ENCODE measurements at places on chromosomes 3 and 15.

GRCh38 chr3:160154033-160154432 is 71.2 kb upstream of the C3orf80 start:
- peak; percentile 74 for DNase-seq

DNA sequence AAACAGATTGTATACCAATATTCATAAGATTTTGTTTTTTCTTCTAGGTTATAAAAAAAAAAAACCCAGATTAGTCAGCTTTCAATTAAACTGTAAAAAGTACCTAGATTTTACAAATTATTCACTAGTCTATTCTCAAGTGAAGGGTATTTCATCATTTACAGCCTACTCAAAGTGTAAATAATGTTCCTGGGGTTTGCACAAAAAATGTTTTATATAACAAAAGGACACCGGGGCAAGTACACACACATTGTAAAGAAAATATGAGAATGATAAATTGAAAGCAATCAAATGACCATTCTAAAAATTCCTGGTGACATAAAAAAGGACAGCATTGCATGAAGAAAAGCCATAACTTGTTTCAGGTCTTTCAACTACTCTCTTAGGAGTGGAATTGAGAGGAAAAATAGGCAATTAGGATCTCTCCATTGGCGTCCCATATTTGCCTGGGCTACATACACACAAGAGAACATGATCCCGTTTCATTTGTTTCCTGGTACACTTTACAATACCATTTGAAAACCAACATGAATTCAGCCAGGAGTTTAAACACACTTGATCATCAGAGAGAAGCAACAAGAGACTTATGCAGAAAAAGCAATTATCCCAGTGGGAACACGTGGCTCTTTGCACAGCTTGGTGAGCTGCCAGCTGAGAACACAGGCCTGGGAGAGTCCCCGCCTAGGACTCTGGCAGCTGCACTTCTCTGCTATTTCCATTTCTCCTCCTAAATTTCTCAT is 1039.2 kb downstream of the ROBO1 start:
- DNase-seq = peak; percentile 63

DNA sequence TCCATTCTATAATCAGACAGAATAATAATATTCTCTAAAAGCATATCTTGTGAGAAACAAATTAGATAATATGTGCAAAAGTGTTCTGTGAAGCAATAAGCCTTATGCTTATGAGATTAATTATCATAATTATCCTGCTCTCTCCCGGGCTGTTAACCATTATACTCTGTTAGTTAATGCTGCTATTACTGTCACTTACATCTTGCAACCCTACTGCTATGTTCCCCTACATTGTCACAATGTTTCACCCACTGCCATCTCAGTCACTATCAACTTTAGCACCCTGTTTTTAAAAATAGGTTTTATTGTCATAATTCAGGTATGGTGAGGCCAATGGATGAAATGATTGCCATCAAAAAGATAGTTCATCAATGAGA is 15.2 kb upstream of the KLHL24 start:
- no peak for DNase-seq

DNA sequence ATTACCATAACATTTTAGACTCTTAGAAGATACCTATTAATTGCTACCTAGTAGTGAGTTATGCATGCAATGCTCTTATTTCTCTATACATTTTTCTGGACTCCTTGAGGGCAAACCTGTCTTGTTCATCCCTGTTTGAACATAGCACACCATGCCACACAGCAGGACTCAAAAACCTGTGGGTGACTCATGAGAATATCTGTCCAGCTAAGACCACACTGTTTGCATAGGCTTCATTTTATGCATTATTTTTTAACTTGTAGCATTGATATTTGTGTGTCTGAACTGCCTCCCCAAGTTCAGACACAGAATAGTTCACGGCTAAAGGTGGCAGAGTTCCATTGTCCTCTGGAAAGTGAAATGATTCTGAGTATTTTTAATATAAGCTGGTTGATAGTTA is 1.8 kb downstream of the LMCD1 start:
- DNase-seq = peak; percentile 65

- DNase-seq = no peak
Measured at GRCh38 chr3:33385423-33385822, 54.8 kb downstream of the UBP1 start.

GRCh38 chr3:53114011-53114400 is 16.2 kb downstream of the RFT1 start:
- peak; percentile 77 for DNase-seq

DNA sequence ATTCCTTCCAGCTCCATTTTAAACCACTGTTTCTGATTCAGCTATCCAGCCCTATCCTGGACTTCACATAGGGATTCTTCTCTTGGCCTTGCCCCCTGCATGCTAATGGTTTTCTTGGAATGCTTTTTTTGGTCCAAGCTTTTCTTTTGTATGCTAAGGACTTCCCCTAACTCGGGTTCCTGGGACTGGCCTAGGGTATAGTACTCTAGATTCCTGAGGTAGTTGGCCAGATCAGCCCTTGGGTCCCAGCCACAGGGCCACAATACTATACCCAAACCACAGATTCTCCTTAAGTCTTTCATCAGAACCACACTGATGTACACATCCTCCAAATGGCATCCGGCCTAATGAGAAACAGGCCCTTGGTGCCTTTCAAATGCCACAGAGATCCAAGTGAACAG is 2.8 kb downstream of the FYCO1 start:
- DNase-seq = no peak

GRCh38 chr15:49412797-49413196 is 10.2 kb upstream of the FGF7 start:
- no peak for DNase-seq

GRCh38 chr3:84943379-84943778 is 15.4 kb upstream of the CADM2 start:
- no peak for DNase-seq

DNA sequence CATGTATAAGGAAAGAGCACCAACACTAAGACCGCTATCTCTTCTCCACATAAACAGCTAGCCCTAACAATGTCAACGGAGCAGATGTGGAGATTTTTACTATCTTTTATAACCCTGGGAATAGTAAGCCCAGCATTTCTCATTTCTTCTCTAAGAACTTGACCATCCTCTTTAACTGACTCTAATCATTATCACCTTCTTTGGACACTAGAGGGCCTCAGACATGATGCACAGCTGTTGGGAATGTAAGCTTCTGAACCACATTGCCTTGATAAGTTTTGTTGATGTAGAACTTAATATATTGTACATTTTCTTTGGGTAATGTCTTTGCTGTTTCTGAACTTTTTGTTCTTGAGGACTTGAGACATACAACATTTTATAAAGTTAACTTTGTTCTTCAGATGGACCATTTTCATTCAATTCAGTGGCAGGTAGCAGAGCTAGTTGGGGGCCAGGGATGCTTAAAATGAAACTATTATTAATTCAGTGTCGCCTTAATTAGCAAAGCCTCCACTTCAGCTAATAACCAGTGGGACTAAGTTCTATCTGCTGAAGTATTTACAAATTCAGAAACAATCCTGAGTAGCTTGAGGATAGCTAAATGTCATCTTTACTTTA is 9.6 kb upstream of the TAGLN3 start:
- DNase-seq = peak; percentile 85

DNA sequence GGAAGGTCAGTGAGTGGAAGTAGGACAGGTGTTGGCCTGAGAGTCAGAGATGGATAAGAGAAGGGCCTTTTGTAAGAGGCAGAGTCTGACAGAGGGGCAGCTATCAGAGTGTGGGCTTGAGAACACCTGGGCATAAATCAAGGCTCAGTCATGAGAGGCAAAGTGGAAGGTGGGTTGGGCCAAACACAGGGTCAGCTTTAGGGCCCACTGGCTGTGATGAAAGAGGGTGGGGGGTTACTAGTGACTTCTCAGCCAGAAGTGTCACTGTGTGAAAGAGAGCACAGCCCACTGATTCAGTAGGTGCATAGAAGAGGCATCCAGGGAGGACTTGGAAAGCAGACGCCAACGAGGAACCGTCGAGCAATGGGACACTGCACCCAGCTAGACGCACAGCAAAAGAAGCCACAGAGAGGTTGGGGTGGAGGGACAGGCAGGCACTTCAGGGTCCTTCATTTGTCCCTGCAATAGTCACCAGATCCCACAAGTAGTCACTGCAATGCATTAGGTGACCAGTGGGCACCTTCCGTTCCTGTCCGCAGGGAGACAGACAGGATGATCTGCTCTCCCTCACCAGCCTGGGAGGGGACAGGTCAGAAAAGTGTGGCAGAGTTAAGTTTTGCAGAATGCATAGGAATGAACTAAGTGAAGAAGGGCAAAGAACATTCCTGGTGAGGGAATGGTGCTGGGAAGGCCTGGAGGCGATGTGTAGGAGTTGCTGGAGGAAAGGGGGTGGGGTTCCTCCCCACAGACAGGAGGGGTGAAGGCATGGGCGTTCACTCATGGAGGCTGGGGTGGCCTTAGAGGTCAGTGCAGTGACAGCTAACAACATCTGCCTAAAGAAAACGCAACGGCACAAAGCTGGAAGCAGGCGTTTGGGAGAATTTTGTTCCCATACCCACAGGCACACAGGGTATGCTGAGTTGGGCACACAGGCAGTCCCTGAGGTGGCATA is 36.3 kb downstream of the MESD start:
- no peak for DNase-seq

DNA sequence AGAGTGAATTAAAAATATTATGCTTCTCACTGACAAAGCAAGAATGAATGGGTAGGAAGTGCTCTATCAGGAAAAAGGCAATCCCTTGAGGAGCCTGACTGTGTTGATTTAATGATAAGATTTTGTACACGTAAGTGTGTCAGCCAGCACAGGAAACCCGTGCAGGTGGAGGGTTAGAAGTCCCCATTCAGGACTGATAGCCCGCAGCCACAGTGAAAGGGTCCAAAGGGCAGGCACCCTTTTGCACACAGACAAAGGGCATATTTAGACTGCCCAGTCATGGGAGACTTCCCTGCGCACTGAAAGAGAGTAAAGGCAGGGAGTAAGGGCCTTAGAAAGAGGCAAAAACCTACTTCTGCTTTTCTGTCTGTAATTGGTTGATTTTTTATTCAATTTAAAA is 26.4 kb upstream of the SKIL start:
- no peak for DNase-seq

DNA sequence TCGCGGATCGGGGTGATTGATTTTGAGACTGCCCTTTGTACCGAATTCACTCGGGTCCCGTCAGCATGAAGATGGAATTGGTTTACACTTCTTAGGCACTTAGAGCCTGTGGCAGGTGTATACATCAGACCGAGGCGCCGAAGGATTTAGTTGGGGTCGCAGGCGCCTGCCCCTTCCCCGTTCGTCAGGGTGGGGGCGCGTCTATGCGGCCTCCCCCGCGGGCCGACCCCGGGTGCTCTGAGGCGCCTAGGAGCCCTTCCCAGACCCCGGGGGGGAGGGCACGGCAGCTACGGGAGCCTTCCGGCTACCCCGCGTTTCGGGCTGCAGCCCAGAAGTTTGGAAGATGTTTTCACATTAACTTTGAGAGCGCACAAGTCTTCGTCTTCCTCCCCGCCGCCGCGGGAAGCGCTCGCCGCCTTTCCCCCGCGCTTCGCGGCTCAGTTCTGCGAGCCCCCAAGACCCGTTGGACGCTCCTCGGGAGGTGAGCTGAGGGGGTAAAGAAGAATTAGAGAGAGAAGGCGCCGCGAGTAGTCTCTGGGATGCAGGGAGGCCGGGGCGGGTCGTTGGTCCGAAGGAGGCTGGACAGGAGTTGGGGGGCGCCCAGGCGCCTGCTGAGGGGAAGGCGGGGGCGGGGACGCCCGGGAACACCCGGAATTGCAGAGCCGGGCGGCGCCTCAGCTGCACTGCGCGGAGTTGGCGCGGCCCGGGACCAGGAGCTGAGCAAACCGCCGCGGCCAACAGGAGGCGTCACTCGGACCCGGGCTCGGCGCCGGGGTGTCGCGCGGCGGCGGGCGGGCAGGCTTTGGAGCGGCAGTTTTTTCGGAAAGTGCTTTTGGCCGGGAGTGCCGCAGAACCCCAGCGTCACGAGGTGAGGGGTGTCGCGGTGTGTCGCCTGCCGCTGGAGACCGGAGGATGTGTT is 780 bp downstream of the TIPARP start:
- DNase-seq = peak; percentile 59

GRCh38 chr3:52824037-52824436 is 6.4 kb downstream of the ITIH4 start:
- no peak for DNase-seq

- DNase-seq = no peak
Measured at GRCh38 chr15:44706946-44707636, 4.0 kb downstream of the PATL2 start.

- DNase-seq = no peak
Measured at GRCh38 chr3:191358929-191359328, 28.6 kb upstream of the UTS2B start.

DNA sequence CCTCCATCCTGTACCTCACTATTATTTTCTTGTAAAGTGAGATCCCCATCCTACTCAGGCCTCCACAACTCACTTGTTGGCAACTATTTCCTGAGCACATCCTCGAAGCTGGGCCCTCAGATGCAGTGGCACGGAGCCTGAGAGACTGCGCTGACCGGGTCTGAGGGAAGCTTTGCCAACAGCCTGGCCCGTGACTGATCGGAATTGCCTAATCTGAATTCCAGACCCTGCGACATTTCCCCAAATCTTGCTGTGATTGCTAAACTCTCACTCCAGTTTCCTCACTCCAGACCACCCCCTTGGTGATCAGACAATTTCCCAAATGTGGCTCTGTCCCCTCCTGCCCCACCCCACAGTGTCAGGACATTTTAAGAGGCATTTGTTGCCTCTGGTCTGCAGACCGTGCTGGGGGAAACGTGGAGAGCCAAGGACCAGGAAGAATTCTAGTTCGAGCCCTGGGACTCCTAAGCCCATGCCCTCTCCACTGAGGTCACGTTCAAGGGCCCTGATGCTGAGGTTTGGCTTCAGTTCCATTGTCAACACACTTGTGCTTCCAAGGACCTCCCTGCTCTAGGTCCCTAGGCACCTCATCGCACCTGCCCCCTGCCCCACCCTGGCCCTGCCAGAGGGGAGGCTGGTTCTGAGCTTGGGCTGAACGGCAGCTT is 22.8 kb downstream of the KLHL25 start:
- peak; percentile 43 for DNase-seq

GRCh38 chr3:44913868-44914468 is 39.6 kb downstream of the TGM4 start:
- DNase-seq = peak; percentile 61

- DNase-seq = peak; percentile 20
Measured at GRCh38 chr15:60674704-60675395, 195.9 kb upstream of the ICE2 start.

- DNase-seq = no peak
Measured at GRCh38 chr3:21226086-21226485, 524.9 kb downstream of the ZNF385D start.

GRCh38 chr15:74523982-74524381 is 17.0 kb upstream of the ARID3B start:
- DNase-seq = no peak

DNA sequence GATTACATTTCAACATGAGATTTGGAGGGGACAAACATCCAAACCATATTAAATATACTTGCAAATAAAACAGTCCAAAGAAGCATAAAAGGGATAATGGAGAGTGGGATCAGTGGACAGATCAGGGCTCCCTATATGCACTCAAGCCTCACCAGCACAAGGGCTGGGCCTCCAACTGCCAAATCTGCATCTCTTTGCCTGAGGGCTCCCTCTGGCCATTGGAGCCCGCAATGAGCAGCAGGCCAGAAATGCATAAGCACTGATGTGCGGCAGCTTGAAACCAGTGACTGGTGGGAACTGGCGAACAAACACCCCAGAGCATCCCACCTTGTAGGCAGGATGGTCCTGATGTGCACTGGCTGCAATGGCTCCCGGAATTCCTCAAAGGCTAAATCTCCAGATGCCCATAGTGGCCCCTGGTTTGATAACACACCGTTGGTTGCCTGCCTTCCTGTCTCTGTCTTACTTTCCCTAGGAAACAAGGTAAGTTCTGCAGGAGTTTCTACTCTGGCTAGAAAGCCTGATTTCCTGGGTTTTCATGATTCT is 55.9 kb upstream of the POMGNT2 start:
- DNase-seq = no peak
